ENCODE measurements at places on chromosomes 3 and 15. TPM values are rescaled to one million over a fixed set of nuclear protein-coding genes. Genes with fewer than 3 reads are reported as not detected.

The SLC12A8 gene
- polyA plus RNA-seq, result 8.5 TPM

The LSAMP gene
- 0.80 TPM for polyA plus RNA-seq

The GTF2E1 gene
- polyA plus RNA-seq, result 3.2 TPM

The TMCO5A gene
- polyA plus RNA-seq, result not detected

The IL17RC gene
- 55.7 TPM for polyA plus RNA-seq

The MCF2L2 gene
- polyA plus RNA-seq, result 0.80 TPM

The PLD1 gene
- 29.3 TPM for polyA plus RNA-seq

The PLSCR5 gene
- polyA plus RNA-seq, result not detected

The MEX3B gene
- 0.68 TPM for polyA plus RNA-seq

GRCh38 chr3:61802772-61803171, 241.4 kb downstream of the PTPRG start:
- no peaks in the 10 kb centered on the region for H3K36me3 ChIP-seq
- no peak overlapping the region for H3K4me3 ChIP-seq
- H3K27ac ChIP-seq, result no peak overlapping the region
- peaks cover 2% of the 10 kb centered on the region for H3K4me1 ChIP-seq
- DNase-seq, result no peak

- no peaks in the 10 kb centered on the region for H3K27me3 ChIP-seq
- DNase-seq, result no peak
- H3K4me1 ChIP-seq, result peaks cover 23% of the 10 kb centered on the region
- no peak overlapping the region for H3K4me3 ChIP-seq
- H3K36me3 ChIP-seq, result peaks cover 5% of the 10 kb centered on the region
- peak overlapping the region; percentile 70 for H3K27ac ChIP-seq
These were observed 61.3 kb downstream of the ABHD2 start for GRCh38 chr15:89149501-89150101.

- peaks cover under 1% of the 10 kb centered on the region for H3K4me1 ChIP-seq
- DNase-seq, result no peak
These were observed 4.1 kb upstream of the HDAC11 start for GRCh38 chr3:13475871-13476590.

DNA sequence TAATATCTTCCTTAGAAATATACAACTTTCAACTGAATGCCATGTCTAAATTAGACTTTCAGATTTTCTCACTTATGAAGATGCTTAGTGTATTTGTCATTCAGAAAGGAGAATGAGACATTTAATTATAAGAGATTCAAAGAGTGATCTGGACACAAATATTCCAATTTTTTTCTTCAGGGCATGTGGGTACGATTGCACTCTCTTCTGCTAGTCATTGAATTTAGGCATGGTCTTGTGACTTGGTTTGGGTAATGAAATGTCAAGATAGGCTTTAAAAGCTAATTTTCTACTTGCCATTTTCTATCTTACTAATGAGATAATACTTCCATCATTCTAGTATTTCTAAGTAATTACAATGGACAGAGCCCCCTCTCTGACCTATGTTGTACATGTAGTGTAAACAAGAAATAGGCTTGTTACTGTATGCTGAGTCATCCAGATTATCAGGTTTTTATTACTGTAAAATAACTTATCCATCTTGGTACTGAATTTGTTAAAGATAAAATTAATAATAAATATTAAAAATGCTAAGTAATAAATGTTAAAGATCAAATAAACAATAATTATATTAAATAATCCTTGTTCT, 770.8 kb upstream of the BCHE start:
- no peak for DNase-seq
- H3K4me3 ChIP-seq, result no peak overlapping the region
- H3K27ac ChIP-seq, result no peak overlapping the region
- H3K4me1 ChIP-seq, result no peaks in the 10 kb centered on the region
- no peaks in the 10 kb centered on the region for H3K27me3 ChIP-seq

DNA sequence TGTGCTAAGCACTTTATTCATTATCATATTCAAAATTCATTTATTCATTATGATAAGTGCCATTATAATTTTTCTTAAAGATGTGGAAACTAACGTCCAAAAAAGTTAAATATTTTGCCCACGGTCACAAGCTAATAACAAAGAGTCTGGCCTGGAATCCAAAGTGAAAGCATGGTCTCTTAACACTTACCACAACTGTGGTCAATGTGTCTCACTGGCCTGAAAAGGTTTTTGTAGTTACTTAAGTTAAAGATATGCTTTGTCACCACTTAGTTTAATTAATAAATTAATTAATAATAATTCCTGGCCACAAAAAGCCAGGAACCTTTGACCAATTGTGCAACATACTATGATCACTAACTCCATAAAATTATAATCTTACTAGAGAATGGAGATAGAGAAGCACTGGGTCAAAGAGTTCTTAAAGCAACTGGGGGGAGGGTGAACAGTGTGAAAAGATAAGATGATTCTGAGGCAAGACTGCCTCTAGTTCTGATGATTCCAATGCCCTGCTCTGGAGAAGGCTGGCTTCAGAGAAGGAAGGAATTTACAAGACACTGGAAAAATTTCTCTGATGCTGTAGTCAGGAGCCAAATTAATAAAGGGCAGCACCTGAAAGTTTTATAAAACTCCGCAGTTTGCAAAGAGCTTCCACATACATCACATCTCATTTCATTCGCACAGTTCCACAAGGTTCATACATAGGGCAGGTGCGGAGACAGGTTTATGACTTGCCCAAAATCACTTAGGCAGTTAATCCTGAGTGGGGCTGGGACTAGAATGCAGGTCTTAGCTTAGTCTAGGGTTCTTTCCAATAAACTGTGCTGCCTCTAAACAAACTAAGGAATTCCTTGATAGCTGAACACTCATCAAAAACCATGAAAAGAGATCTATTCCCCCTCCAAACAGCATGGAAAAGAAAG, 32.5 kb downstream of the NPTN start:
- no peaks in the 10 kb centered on the region for H3K27me3 ChIP-seq
- no peak overlapping the region for H3K27ac ChIP-seq
- peaks cover 23% of the 10 kb centered on the region for H3K4me1 ChIP-seq
- DNase-seq, result no peak
- H3K4me3 ChIP-seq, result no peak overlapping the region
- no peaks in the 10 kb centered on the region for H3K36me3 ChIP-seq

GRCh38 chr15:63135804-63136203, 14.1 kb downstream of the LACTB start:
- DNase-seq, result no peak
- H3K4me1 ChIP-seq, result no peaks in the 10 kb centered on the region
- no peaks in the 10 kb centered on the region for H3K36me3 ChIP-seq
- no peak overlapping the region for H3K4me3 ChIP-seq
- no peak overlapping the region for H3K27ac ChIP-seq

DNA sequence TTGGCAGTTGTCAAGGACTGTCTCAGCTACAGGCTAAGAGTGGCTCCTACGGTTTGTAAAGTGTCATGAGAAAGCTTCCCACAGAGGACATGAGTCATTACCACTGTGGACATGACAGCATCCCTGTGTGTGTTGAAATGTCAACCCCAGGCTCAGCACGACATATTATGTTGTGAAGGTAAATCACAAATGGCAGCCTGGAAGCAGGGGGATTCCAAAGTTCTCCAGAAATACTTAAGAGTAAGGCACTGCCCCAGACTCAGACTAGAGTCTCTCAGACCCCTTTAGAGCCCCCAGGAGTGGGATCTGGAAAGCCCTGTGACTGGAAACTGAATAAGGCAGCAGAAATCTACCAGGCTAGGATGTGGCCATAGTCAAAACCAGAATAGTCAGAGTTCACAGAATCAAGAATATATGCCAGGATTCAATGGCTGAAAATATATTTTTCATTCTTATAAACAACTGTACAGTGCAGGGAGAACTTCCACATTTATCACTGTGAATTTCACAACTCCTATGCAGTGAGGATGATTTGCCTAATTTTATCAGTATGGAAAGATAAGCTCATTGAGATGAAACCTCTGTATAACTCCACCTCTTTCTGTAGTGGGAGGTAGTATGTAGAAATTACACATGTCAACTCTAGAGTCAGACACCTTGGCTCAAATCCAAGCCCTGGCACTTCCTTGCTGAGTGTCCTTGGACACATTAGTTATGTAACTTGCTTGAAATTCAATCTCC, 237.1 kb upstream of the CFAP20DC start:
- no peak overlapping the region for H3K27ac ChIP-seq
- no peaks in the 10 kb centered on the region for H3K36me3 ChIP-seq
- peak; percentile 76 for DNase-seq
- H3K27me3 ChIP-seq, result no peaks in the 10 kb centered on the region
- H3K4me3 ChIP-seq, result no peak overlapping the region

DNA sequence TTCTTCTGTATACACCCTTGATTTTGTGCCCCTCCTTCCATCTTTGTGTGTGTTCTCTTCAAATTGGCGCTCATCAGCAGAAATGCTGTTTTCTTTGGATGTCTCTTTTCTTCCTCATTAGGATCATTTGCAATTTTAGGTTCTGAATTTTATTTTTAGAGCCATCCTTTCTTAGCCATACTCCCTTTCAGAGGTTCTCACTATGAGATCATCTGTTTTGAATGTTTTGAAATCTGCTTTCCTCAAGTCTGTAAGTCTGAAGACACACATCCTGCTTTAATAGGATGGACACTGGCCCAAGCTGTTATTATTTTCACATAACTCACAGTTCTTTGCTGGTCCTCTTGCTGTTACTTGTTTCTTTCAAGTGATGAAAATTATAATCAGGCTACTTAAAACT, 124.8 kb downstream of the BDH1 start:
- H3K27me3 ChIP-seq, result no peaks in the 10 kb centered on the region
- H3K4me3 ChIP-seq, result no peak overlapping the region
- H3K27ac ChIP-seq, result no peak overlapping the region
- no peak for DNase-seq
- no peaks in the 10 kb centered on the region for H3K36me3 ChIP-seq

DNA sequence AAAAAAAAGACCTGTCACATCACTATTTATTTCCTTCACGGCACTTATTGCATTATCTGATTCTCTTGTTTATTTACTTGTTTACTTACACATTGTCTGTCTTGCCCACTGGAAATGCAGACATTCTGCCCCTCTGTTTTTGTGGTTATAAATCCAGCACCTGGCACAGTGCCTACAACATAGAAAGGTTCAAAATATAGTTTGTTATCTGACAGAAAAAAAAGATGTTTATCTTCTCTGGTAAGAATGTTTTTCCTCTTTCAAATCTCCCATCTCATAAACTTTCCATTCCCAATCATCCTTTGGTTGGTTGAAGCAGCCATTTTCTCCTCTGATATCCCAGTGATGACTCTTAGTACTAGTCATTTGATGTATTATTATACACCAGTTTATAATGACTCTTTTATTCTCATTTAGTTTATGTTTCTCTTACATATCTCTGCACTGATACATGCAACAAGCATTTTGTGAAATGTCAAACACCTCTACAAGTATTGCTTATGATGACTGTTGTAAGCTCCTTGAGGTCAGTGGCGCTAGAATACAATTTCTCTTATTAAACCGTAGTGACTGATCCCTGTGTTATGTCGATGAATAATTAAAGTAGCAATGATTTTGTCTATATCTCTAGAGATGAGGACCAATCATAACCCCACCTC, 398.4 kb upstream of the TBL1XR1 start:
- no peaks in the 10 kb centered on the region for H3K27me3 ChIP-seq
- H3K4me3 ChIP-seq, result no peak overlapping the region
- no peak overlapping the region for H3K27ac ChIP-seq
- H3K4me1 ChIP-seq, result peaks cover 61% of the 10 kb centered on the region
- no peak for DNase-seq
- no peaks in the 10 kb centered on the region for H3K36me3 ChIP-seq

GRCh38 chr3:181757694-181758306, 46.1 kb downstream of the SOX2 start:
- H3K27me3 ChIP-seq, result peaks cover 5% of the 10 kb centered on the region
- no peaks in the 10 kb centered on the region for H3K36me3 ChIP-seq
- no peaks in the 10 kb centered on the region for H3K4me1 ChIP-seq
- no peak overlapping the region for H3K27ac ChIP-seq

DNA sequence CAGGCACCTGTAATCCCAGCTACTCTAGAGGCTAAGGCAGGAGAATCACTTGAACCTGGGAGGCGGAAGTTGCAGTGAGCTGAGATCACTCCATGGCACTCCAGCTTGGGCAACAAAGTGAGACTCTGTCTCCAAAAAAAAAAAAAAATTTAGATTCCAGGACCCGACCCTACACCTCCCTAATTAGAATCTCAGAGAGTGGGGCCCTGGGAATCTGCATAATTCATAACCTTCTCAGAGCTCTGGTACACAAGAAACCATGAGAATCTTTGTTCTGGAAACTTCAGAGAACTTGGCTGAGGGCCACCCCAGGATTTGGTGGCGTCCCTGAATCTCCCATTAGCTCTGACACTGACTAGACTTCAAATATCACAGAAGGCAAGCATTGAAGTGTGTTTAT, 31.5 kb downstream of the B3GNT5 start:
- no peaks in the 10 kb centered on the region for H3K4me1 ChIP-seq
- no peak overlapping the region for H3K27ac ChIP-seq
- H3K36me3 ChIP-seq, result no peaks in the 10 kb centered on the region
- DNase-seq, result no peak

DNA sequence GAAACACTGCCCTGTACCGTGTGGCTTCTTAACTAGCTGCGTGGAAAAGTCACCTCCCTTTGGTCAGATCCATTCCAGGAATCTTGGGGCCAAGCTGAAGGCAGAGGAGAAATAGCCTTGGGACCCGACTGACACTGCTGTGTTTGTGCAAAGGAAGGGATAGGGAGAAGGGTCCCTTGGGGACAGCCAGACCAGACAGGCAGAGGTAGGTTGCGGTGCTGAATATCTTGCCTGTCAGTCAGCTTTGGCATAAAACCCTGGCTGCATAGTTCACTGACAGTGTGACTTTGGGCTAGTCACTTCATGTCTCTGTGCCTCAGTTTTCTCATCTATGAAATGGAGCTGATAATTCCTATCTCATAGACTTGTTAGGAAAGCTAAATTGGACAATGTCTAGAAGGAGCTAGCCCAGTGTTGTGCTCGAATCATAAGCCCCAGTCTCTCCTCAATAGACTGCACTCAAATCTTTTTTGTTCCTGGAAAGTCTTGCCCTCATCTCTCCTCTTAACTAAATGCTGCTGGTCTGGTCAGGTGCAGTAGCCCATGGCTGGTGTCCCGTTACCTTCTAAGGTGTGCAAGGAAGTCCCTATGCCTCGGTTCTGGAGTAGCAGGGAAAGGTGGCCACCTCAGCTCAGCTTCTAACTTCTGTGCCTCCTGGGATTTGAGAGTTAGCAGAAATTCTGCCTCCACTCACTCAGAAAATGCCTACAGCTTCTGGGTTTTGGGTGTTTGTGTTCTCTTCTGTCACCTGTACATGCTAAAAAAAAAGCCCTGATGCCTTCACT, 25.8 kb downstream of the FGD5 start:
- no peak overlapping the region for H3K27ac ChIP-seq
- DNase-seq, result no peak
- no peak overlapping the region for H3K4me3 ChIP-seq
- no peaks in the 10 kb centered on the region for H3K36me3 ChIP-seq

Measured in pancreas (tissue), 10 donors.